ENCODE measurements at places on chromosomes 11 and 22.
A peak's percentile ranks its signal among the peaks of the same experiment; 100 is the strongest.

DNA sequence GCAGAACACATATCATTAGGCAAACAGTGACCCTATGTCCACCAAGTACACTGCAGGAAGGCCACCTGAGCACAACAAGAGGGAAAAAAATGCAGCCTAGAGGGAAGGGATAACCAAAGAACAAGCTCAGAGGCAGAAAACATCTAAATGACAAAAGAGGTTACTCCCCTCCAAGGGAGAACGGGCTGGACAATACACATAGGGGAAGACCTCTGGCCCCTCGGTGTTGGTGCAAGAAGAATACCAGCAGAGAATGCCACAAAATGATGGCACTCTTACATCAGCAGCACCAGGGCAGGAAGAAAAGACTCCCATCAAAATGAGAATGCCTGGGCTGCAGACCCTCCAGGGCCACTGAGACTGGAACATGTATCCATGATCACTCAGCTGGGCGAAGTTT is 66.6 kb upstream of the OPCML start:
- DNase-seq: no peak

- DNase-seq: peak; percentile 94
These were observed 1.9 kb downstream of the BTG4 start for GRCh38 chr11:111510311-111510710.

- peak; percentile 41 for DNase-seq
These were observed 124.7 kb downstream of the ARHGAP32 start for GRCh38 chr11:129067454-129067853.

DNA sequence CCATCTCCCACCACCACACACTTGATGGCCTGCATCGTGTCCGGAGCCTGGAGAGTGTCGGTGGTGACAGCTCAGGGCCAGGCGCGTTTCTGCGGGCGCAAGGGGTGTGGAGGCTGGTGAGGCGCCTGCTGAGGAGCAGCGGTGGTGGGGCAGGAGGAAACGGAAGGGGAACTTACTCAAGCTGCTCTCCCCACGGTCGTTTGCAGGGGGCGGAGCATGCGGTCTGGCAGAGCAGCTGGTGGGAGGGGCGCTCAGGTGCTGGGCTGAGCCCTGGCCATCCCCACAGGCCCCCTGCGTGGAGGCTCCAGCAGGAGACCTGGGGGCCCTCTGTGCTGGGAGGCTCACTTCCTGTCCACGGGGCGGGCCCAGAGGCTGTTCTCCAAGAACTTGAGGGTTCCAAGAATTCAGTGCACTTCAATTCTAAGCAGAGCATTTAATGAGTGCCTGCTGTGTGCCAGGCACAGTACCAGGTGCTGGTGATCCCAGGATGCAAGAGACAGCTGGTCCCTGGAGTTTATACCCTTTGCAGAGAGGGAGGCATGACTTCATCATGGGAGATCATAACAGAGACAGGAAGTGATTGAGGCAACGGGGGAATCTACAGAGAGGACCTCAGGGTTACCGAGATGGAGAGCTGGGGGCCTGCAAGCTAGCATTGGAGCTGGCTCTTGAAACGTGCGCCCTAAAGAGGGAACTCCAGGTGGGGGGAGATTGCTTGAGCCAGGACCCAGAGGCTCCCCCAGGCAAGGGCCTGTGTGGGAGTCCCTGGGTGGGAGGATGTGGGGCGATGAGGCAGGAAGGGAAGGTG is at the start of gene RAC2:
TSS of gene RAC2 (minus strand) at position 156 of the 808 bp plus-strand sequence. CDS start at position 35, 121 bp downstream.
- peak; percentile 44 for DNase-seq

- no peak for DNase-seq
These were observed 5.8 kb upstream of the SEPTIN5 start for GRCh38 chr22:19708321-19709011.

GRCh38 chr11:70184396-70184795 is 18.7 kb upstream of the FADD start:
- DNase-seq: no peak

DNA sequence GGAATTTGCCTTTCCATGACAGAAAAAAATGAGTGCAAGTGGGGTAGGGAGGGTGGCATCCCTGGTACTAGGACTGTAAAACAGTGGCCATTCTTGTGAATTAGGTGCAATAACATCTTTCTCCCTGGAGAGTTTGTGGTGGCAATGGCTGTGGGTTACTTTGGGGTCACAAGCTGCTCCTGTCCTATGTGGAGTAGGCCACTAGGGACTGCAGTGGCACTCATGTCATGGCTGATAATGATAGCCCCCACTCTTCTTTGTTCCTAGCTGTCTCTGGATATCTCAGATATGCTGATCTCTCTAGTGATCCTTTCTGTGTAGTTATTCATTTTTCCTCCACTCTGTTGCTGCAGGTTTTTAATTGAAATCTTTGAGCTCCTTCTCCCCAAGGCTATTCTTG is 270.5 kb upstream of the CHORDC1 start:
- DNase-seq: no peak

GRCh38 chr22:49525801-49526535 is 301.7 kb downstream of the BRD1 start:
- no peak for DNase-seq

- DNase-seq: no peak
These were observed 93.6 kb upstream of the CRYBB3 start for GRCh38 chr22:25105817-25106650.

DNA sequence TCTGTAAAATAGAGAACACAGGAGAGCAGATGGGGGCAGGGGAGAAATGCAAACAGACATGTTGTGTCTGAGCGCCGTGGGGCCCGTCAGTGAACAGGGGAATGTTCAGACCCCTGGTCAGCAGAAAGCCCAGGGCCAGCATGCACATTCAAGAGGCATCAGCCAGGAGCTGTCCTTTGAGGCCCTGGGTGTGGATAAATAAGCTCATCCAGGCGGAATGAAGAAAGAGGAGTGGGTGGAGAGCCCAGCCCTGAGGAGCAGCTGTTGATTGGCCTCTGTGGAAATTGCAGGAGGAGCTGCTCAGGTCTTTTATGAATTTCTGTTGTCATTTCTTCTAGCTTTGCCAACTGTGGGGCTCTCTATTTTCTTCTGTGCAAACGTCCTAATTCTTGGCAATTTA is 49.7 kb upstream of the CECR2 start:
- DNase-seq: no peak

- DNase-seq: no peak
These were observed 50.0 kb upstream of the CCDC89 start for GRCh38 chr11:85735876-85736460.

DNA sequence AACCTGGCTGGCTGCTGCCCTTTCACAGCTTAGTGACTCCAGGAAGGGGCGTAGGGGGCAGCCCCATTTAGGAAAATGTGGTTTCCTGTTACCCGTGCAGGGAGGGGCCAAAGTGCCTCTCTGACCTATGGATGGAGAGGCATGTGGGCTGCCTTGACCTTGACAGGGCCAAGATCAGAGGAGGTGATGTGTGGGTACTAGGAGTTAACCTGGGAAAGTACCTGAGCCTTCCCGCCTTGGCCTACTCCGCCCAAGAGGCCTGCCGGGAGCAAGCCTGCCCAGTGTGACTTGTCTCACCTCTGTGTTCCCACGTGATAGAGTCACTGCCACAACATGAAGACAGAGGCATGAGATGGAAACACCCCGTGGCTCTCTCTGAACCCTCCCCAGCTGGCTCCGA is 33.4 kb downstream of the GRAMD4 start:
- DNase-seq: no peak

- DNase-seq: no peak
These were observed 27.4 kb downstream of the POU2F3 start for GRCh38 chr11:120267319-120267718.

- DNase-seq: peak; percentile 42
These were observed at the start of gene TTC38 for GRCh38 chr22:46267431-46268279. Gene TTC38 (plus strand): TSS chr22:46268008. CDS start chr22:46268040, 32 bp downstream.

DNA sequence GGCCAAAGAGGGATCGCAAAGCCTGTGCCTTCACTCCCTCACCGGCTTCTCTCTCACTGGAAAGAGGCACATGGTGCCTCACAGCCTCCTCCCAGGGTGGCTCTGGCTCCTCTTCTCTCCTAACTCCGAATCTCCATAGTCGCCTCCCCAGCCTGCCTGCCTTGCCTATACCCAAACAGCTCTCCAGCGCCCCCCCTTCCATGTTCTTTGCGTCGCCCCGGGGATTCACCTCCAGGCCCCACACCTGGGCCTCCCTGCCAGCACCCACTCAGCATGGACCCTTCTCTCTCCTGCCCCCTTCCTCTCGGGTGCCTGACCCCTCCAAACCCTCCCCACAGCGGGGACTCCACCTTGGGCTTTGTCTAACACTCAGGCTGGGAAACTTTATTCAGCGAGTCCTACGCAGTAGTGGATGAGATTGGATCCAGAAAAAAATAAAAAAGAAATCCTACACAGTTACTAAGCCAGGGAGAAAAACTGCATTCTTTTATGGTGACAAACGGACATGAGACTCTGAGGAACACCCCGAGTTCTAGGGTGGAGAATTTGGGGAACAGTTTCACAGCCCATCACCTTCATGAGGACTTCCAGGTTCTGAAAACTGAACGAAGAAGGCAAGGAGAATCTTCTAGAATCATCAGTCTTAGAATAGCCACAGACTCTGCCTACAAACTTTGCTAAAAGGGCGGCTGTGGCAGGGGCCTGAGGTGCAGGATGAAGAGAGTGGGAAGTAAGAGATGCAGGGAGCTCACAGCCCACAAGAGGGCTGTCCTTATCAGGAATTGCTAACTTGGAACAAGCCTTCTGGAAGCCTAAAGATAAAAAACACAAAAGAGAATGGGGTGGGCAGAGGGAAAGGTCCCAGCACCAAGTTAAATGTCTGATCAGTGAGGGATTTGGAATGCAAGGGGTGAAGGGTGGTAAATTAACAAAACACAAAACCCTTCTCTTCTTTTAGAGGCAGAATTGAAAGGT is 5.3 kb downstream of the PPM1F start:
- DNase-seq: no peak

DNA sequence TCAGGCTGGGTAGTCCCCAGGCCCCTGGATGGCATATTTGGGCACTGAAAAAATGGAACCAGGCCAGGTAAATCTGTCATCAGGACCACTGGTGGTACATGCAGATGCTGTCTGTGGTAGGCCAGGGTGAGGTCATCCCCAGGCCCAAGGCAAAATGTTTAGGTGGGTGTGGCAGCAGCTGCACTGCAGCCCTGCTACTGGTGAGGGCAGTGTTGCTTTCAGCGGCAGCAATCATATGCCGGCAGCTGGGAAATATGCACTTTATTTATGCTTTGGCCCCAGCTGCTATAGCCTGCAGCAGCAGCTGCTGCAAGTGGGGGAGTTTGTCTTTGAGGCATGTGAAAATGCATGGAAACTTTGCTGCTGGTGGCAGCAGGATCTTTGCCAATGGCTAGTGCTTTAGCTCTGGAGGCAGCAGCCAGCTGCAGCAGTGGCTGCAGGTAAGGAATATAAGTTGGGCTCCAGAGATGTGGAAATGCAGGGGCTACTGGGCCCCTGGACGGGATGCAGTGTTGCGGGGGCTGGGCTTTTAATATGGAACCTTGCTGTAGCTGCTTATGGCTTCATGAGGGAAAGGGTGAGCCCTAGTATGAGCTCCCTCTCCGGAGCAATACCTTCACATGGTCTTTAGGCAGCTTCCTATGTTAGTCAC is 365.7 kb upstream of the CADM1 start:
- peak; percentile 40 for DNase-seq

DNA sequence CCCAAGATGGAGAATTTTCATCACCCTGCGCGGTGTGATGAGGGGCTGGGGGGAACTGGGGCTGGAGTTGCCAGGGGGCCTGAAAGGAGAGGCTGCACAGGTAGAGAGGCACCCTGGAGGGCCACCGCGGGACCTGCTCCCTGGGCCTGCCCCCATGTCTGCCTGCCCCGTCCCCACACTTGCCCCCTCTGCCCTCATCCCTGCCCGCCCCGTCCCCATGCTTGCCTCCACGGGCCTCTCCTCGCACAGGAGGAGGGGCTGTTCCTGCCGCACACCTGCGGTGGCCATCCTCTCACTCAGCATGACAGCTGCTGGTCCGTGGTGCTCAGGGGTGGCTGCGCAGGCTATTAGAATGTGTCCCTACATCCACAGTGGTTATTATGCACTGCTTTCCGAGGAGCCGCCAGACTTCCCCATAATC is 43.5 kb downstream of the LINC01488 start:
- DNase-seq: no peak

GRCh38 chr22:21014726-21015465 is at the start of gene P2RX6:
Gene P2RX6 (plus strand): TSS chr22:21015165. CDS start chr22:21015175, 10 bp downstream.
- DNase-seq: peak; percentile 15

DNA sequence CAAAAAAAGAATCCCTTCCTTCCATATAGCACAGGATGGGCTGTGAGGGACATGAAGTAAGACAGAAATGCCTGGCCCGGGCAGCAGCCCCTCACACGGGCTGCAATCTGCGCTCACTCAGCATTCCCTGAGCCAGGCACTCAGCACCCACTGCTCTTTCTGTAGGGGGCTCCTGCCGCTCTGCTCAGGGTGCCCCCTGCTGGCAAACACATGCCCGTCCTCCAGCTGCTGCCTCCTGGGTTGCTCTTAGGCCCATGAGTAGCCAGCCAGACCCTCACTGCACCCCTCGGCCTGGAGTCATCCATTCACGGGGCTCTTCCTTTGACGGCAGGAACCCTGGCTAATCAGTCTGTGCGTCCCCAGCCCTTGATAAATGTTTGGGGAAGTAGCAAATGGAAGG is 6.9 kb downstream of the MCAT start:
- no peak for DNase-seq

- peak; percentile 12 for DNase-seq
These were observed 469 bp upstream of the OSBP2 start for GRCh38 chr22:30694171-30694639.
